Nucleus accumbens (tissue), 56 donors: ENCODE measurements at places on chromosomes 5 and 9.
A peak's percentile ranks its signal among the peaks of the same experiment; 100 is the strongest.

GRCh38 chr5:155750571-155750970 is 576.4 kb upstream of the SGCD start:
- no peak for DNase-seq

DNA sequence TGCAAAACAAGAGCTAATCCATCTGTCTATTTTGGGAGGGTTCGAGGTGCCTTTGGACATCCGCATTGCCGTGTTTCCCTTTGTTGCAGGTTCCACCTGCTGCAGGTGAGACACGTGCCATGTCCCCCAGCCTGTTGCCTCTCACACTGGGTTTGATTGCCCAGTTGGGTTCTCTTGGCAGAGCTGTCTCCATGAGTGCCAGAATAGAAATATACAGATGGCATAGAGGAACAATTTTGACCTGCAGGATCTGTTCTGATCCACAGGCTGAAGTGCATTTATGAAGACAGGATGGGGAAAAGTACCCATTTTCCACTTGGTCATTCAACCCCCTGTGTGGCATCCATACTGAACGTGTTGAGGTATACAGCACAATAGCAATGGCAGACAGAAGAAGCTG is 178.1 kb downstream of the SGCD start:
- no peak for DNase-seq

GRCh38 chr9:123965801-123966686 is 36.1 kb upstream of the DENND1A start:
- no peak for DNase-seq

DNA sequence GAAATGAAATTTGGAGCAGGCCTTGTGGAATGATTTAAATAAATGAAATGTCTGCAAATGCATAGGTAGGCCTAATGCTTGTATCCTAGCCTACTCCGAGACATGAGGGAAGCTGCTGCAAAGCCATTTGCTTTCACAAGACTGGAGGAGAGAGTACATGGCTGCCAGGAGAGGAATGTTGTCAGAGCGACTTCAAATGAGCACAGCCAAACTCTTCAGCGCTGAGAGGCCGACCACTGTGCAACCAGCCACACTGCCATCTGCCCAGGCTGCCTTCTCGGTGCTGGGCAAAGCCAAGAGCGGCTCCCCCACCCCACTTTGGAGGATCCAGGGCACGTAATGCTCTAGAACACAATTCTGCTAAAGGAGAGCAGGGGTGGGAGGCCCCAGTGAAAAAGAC is 122.6 kb downstream of the RASEF start:
- no peak for DNase-seq

GRCh38 chr5:68449380-68449779 is 233.8 kb downstream of the PIK3R1 start:
- no peak for DNase-seq

GRCh38 chr9:10612641-10613398 is at the start of gene PTPRD:
PTPRD (minus strand) TSS chr9:10613002.
- DNase-seq = no peak

- no peak for DNase-seq
Observed at GRCh38 chr5:177982072-177982727, 13.8 kb downstream of the PROP1 start.

DNA sequence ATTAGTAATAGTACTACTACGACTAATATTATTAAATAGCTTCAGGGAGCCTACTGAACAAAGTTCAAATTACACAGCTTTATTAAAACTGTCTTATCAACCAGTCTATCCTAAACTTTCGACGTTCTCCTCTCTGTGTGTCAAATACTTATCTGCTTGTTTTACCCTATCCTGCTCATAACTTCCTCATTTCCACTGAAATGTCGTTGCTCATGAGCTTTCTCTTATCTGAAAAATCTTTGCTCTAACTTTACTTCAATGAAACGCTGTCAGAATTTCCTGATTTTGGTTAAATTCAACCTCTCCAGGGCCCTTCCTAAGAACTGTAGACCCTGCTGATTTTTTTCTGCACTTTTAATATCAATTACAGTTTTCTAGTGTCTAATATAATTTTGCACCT is 1431.0 kb upstream of the WWC1 start:
- DNase-seq = no peak

DNA sequence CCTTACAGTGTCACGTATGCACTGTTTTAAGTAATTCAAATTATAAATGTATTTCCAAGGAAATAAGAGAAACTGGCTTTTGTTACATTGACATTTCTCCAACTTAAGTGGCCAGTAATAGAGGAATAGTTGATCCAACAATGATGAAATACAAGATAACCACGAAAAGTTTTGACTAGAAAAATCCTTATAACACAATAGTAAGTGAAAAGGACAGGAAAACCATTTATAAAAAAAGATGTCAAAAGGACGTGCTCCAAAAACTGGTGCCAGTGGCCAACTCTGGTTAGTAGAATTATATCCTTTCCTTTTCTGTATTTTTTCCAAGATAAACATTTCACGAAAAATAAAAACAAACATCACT is 210.9 kb downstream of the GAPVD1 start:
- no peak for DNase-seq

DNA sequence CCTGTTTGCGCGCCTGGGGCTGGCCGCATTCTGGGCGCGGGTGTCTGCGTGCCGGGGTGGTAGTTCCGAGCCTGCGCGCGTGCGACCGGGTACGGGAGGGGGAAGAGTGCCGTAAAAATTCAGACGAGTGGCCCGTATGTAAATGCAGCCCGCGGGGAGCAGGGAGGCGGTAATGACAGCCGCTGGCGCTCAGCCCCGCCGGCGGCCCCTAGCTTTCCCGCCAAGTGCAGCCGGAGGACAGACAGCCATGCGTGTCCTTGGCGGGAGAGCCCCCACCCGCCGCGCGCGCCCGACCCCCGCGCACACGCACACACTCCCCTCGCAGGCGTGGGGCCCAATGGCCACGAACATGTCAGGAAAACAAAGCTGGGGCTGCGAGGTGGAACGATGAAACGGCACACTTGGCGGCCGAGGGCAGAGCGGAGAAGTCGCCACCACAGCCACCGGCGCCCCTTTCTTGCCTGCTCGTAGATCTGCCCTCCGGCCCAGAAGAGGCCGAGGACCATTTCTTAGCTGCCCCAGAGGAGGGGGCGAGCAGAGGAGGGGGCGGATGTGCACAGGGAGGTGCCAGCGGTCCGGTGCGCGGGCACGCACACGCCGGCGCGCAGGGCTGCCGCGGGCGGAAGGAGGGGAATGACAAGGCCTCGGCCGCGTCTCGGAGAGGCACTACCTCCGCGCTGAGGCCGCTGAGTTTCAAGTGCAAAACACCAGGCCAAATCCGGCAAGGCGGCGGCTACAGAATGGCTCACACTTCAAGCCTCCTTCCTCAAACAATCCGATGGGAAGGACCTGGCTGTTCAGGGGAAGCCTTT is 208.4 kb downstream of the MEF2C start:
- DNase-seq = peak; percentile 83

DNA sequence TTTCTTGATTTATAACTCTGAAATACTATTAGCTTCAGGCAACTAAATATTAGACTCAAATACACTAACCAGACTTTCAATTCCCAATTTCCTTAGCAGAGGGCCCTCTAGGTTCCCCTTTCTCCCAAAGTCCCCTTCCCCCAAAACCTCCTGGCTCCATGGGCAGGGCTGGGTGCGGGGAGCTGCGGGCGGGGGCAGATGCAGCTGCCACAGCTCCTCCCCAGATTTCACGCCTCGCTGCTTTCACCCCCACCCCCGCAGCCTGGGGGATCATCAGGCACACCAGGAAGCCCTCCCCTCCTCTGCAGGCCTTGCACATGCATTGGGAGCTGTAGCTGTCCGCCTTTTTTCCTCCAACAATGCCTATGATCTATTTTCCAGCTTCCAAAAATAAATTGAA is 82.8 kb upstream of the SPATA31C2 start:
- no peak for DNase-seq

- no peak for DNase-seq
Observed at GRCh38 chr9:136530461-136531089, 15.3 kb downstream of the NOTCH1 start.

GRCh38 chr5:43042176-43042625 is 2.1 kb upstream of the ANXA2R start:
- no peak for DNase-seq

DNA sequence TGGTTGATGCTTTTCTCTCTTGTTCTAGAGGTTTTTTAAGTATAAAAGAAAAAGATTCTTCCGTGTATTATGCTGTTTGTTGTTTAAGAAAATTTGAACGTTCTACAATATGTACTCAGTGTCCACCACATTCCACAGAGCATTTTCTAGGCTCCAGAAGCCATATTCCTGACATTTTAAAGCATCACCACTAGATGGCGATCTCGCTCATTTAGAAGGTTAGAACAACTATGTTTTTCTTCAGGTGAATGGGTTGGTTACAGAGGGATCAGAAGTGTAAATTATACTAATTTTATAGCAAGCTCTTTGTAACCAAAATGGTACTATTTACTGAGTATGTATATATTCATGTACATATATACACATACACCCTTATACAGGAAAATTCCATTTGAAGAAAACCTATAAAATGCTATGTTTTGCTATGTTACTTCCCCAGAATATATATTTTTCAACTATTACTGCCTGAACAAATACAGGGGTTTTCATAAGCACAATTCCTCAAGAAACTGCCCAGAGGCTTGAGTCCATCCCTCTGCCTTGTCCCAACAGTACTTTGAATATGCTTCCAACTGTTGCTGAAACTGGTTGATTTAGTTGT is 284.3 kb downstream of the CCDC171 start:
- DNase-seq = no peak

DNA sequence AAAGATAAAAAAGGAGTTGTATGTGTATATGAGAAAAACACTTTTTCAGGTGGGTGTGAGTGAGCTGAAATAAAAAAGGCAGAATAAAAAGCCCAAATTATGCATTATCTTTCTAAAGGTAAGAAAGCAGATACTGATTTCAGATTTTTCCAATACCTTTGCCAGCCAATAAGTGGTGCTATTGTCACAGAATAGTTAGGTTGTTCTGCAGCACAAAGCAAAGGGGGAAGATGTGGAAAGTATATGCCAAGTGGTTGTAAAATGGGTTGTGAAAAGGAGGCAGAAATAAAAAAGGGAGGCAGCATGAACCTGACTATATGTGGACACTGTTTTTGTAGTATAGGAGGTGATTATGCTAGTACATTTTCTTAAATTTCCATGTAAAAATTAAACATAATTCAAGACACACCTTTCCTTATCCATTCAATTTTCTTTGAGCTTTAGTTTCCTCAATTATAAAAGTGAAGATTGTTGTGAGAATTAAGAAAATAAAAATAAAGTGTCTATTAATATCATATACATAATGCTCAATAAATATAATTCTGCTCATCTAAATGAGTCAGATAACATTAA is 106.7 kb downstream of the SMIM15 start:
- no peak for DNase-seq

GRCh38 chr9:94061864-94062263 is 22.4 kb upstream of the PTPDC1 start:
- no peak for DNase-seq

- DNase-seq = no peak
Observed at GRCh38 chr9:91119142-91119541, 242.6 kb downstream of the AUH start.

GRCh38 chr5:174514983-174515394 is 209.4 kb upstream of the MSX2 start:
- peak; percentile 13 for DNase-seq

DNA sequence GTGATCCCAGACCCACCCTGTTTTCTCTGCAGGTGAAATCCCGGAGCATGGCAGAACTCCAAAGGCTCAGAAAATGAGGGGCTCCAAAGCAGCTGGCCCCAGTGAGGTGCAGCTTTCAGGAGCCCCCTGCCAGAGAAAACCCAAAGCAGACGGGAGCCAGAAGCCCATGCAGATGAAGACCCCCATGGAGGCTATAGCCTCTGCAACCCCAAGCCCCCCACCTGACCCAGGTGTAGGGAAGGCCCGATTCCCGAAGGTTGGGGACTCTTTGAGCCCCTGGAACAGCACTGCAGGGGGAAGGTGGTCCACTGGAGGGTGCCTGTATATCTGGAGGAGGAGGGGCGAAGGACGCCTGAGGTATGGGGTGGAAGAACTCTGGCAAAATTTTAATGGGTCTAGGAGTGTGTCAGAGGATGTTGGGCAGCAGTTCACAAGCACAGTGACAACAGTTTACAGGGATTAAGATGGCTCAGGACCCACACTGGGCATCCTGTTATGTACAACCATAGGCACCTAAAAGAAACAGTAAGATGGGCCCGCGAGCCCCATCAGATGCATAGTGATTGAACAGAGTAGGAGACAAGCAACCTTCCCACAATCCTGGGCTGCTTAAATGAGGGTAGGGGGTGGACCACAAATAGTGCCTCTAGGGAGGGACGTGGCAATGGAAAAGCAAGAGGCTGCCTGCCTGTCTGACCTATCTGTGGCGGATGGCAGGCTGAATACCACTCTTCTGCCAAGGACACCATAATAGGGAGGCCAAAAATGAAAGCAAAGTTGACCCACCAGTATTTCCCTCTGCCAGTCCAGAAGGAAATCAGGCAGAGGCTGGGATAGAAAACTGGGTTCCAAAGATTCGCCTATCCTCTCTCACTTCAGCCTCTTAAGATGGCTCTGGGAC is 16.4 kb upstream of the ANXA6 start:
- no peak for DNase-seq

GRCh38 chr5:97471951-97472350 is 288.9 kb upstream of the RIOK2 start:
- no peak for DNase-seq

GRCh38 chr5:137727623-137728022 is 8.3 kb downstream of the KLHL3 start:
- DNase-seq = no peak

GRCh38 chr9:113508111-113508749 is 44.7 kb downstream of the RGS3 start:
- DNase-seq = no peak

DNA sequence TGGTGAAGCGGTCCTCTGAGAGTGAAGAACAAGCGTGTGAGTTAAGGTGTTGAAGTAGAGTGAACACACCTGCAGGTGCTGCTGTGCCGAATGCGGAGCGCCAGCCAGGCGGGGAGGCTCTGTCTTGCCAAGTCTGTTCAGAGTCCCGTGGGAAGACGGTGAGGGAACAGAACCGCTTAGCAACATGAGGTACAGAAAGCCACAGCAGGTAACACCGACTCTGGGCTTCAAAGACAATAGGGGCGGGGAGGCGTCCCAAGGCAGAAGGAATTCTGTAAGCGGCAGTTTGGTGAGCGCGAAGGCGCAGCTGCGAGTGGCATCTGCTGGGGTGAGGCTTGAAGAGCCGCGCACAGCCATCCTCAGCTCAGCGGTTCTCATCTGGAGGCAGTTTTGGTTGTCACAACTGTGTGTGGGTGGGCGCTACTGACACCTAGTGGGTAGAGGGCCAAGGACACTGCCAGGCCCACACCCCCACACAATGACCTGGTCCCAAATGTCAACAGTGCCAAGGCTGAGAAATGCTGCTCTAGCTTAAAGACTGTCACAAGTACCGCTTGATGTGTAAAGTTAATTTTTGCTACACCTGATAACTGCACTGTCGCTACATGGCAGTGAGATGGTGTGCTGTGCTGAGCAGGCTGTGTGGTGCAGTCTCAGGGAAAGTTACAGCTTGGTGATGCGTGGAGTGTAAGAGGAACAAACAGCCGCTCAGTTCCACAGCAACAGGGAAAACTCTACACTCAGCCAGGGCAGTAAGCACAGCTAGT is 67.4 kb upstream of the TBC1D9B start:
- no peak for DNase-seq

DNA sequence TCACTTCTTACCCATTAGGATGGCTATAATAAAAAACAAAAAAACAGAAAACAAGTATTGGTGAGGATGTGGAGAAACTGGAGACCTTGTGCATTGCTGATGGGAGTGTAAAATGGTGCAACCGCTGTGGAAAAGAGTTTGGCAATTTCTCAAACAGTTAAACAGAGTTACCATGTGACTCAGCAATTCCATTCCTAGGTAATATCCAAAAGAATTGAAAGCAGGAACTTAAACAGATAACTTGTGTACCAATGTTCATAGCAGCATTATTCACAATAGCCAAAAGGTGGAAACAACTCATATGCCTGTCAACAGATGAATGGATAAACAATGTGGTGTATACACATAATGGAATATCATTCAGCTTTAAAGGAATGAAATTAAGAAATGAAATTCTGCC is 28.9 kb downstream of the DCP2 start:
- DNase-seq = no peak
